ENCODE measurements at places on chromosomes 7 and 10.

GRCh38 chr10:44379907-44380306 is 5.0 kb downstream of the CXCL12 start:
- DNase-seq: no peak

- DNase-seq: no peak
These were observed 26.8 kb downstream of the ELFN1 start for GRCh38 chr7:1696671-1697498.

GRCh38 chr7:82528577-82529310 is 85.2 kb upstream of the CACNA2D1 start:
- DNase-seq: no peak

GRCh38 chr7:54253036-54253373 is 289.2 kb upstream of the VSTM2A start:
- DNase-seq: no peak

DNA sequence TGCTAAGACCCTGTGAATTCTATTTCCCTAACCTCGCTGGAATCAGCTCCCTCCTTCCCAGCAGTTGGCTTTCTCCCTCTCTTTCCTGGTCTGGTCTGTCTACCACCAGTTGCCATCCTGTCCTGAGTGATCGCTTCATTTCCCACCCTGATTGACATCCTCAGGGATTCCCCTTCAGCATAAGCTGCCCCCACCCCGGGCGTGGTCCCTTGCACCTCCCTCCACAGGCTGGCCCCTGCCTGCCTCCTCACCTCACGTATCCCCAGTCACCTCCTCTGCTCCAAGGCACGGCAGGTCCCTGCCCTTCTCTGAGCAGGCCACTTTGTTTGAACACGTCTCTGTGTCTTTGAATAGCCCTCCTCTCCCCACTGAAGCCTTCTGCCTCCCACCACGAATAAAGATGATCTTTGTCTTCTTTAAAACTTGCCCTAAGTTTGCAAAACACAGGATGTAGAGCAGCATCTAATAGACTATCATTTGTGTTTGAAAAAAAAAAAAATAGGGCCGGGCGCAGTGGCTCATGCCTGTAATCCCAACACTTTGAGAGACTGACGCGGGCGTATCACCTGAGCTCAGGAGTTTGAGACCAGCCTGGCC is 233.5 kb downstream of the CUX1 start:
- DNase-seq: no peak

- DNase-seq: no peak
These were observed 35.3 kb downstream of the ARID5B start for GRCh38 chr10:61936770-61937169.

DNA sequence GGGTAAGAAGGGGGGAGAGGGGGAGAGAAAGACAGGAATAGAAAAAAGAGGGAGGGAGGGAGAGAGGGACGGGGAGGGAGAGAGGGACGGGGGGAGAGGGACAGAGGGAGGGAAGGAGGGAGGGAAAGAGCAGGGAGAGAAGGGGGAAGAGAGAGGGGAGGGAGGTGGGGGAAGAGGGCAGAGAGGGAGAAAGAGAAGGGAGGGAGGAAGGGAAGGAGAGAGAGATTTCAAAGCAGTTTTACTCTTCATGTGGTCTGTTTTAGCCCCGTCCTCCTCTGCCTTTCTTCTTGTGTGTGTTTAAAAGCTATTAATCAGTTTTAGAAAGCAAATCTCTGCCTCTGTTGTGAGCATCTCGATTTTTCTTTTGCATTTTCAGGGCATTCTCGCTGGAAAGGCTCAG is 237.0 kb downstream of the WDR37 start:
- DNase-seq: no peak

All from CD4-positive, alpha-beta memory T cell (primary cell).